Left cardiac atrium (tissue), 4 donors: ENCODE measurements at places on chromosomes 7 and 10. TPM values are rescaled to one million over a fixed set of nuclear protein-coding genes. Genes with fewer than 3 reads are reported as not detected.

Gene WAC
- total RNA-seq = 98.1 TPM

Gene PSPH
- total RNA-seq = 7.5 TPM

Gene PCBD1
- 116 TPM for total RNA-seq

Gene CLIP2
- 10.6 TPM for total RNA-seq

Gene ABLIM1
- 292 TPM for total RNA-seq
